Activated T-cell treated with anti-CD3 and anti-CD28 coated beads for 48 hours (primary cell): ENCODE measurements at places on chromosomes 7 and 10.
A peak's percentile ranks its signal among the peaks of the same experiment; 100 is the strongest.

DNA sequence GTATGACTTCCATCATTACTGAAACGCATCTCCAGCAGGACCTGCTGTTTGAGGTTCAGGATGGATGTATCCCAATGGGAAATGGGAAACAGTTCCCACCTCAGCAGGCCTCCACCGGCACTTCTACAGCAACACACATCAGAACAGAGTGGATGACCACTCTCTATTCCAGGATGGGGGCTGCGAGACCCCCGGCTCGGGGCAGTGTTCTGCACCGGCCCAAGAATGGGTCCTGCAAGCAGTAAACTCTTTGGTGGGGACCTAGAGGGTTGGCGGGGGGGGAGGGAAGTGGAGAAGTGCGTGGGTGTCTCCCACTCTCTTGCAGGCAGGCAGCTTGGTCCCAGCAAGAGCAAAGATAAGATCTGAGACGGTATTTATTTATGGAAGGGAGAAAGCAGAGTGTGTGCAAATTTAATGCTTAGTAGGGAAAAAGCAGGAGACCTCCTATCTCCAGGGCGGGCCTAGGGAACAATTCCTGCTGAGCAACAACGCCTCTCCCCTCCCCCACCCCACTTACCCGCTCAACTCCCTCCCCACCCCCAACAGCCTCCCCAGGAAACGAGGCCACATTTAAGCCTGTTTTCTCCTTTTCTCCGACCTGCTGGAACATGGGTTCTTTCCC, 4.0 kb downstream of the SFMBT2 start:
- DNase-seq, result no peak

- no peak for DNase-seq
These were observed 261.6 kb downstream of the RPS24 start for GRCh38 chr10:78295242-78295641.

DNA sequence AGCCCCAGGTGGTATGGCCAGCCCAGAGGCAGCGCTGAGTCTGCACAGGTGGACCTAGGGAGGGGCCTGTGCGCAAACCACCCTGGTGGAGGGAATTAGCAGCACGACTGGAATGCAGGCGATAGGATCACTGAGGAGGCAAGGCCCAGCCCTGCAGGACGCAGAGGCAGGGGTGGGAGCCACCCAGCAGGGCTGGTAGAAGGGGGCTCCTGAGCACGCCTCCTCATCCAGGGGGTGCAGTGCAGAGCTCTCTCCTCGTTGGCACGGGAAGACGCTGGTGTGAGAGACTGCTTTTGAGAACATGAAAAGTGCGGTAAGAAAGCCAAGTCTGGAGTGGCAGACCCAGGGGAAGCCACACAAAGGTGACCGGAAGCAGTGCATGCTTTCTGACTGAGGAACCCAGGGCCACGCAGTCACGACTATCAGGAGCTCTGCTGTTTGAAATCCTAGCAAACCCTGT, 6.0 kb downstream of the FXYD4 start:
- no peak for DNase-seq

DNA sequence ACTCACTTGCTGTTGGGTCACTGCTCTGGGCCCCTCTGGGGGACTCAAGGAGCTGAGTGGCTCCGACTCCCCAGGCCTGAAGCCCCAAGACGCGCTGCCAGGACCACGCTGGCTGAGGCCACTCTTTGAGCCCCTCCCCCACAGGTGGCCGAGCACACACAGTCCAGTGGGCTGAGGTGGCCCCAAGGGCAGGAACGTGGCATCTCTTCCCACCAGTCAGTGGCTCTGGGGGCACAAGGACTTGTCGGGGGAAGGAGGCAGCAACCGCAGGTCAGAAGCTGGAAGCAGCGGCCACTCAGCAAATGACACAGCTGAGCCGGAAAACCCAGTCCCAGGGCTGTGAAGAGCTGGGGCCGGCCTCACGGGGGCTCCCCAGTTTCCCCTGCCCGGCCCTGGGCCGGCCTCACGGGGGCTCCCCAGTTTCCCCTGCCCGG, 24.1 kb downstream of the GRIFIN start:
- DNase-seq, result no peak

DNA sequence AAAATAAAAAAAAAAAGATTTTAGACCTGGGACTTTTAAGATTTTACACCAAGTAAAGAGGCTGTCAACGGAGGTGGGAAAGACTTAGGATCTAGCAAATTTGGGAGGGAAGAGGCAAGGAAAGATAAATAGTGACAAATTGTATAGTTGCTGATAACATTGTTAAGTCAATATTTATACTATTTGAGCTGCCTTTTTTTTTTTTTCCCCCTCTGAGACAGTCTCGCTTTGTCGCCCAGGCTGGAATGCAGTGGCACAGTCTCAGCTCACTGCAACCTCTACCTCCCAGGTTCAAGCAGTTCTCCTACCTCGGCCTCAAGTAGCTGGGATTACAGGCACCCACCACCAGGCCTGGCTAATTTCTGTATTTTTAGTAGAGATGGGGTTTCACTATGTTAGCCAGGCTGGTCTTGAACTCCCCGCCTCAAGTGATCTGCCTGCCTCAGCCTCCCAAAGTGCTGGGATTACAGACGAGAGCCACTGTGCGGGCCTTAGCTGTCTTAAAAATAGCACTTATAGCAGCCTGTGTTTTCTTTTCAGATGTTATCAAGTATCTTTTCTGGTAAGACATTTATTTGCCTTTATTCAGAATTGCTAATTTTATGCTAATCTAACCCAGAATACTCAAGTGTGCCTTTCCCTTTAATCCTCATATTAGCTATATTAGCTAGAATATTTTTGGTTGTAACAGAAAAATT, 94.5 kb downstream of the MMRN2 start:
- no peak for DNase-seq

GRCh38 chr10:9137368-9137767, 1082.9 kb downstream of the GATA3 start:
- no peak for DNase-seq

- peak; percentile 76 for DNase-seq
These were observed at the start of gene CCDC136 for GRCh38 chr7:128791121-128791971. TSS of gene CCDC136 (plus strand) at chr7:128791968. CDS start at chr7:128792412, 444 bp downstream.

DNA sequence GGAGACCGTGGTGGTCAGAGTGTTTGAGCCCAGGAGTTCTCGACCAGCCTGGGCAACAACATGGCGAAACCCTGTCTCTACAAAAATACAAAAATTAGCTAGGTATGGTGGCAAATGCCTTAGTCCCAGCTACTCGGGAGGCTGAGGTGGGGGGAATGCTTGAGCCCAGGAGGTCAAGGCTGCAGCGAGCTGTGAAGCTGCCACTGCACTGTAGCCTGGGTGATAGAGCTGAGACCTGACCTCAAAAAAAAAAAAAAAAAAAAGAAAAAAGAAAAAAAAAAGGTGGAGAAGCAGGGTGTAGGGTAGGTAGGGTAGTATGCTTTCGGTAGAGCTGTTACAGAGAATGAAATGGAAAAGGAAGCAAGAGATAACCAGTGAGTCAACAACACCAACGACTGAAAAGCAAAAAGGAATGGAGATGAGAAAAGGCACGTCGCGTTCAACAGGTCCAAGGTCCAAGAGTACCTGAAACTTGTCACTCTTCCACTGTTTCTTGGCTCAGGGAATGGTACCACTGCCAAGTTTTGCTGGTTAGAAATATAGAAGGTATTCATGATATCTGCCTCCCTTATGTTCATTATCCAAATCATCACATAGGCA, 4.3 kb upstream of the RSBN1L start:
- DNase-seq, result no peak

DNA sequence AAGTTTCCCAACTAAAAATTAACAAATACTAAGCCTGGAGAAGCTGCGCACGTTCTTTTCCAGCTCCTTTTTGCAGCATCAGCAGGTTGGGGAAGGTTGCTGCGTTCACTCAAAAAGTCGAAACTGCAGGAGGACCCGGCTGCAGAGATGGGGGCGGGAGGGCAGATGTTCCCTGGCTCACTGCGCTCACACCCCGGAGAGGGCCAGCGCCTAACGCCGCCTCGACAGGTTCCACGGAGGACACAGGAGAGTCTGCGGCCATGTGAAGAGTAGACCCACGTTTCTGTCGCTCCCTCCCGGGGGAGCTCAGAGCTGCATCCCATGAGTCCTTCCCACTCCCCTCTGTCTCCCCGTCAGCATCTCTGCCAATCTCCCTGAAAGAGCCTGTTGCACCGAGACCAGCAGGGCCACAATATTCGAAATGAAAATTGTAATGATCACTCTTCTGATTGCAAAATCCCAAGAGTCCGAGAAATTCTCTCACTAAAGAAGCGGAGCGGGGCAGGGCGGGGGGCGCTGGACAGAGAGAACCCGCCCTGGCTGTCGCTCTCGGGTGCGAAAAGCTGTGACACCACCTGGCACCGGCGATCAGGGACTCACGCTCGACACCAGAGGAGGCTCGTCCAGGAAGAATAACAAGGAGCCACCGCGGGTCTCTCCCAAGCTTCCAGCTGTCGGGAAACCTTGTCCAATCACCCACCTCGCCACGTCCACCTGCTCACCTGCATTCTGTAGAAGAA, 131.5 kb upstream of the PFKP start:
- no peak for DNase-seq

GRCh38 chr10:113683300-113683699, 3.6 kb downstream of the CASP7 start:
- DNase-seq, result no peak

- DNase-seq, result no peak
These were observed 787 bp downstream of the MAGI2 start for GRCh38 chr7:79452495-79453265.

DNA sequence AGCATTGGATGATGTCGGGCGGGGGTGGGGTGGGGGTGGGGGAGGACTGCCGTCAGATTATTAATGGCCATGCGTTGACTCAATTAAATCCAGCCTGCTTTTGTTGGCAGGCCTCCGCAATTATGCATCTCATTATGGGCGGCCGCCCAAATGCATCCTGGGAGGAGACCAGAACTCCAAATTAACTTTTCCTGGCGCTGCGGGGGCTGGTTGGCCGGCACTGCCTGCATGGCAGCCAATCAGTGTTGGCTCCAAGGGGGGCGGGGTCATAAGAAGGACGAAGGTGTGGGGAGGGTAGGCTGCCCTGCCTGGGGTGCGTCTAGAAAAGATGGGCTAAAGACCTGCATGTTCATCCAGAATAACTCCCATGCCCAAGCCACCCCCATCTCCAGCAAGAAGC, 83.9 kb upstream of the PAX2 start:
- DNase-seq, result no peak

- no peak for DNase-seq
These were observed 20.1 kb upstream of the ATXN7L1 start for GRCh38 chr7:105896407-105896911.

DNA sequence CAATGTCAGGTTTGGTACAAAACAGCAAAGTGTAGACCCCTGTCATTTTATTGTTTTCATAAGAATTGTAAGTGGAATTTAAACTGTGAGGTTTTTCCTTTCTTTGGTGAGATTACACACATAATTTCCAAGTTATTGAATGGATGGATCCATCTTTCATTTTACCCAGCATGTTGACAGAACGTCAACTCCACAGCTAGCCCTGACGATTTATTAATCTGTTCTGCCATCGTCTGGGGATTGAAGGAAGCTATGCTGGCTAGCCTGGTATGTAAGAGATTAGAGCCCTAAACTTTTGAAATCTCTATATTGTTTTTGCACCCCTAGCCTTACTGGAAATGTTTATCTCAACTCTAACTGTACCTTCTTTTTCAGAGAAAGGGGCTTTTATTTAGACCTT, 8.6 kb downstream of the WNT16 start:
- no peak for DNase-seq

DNA sequence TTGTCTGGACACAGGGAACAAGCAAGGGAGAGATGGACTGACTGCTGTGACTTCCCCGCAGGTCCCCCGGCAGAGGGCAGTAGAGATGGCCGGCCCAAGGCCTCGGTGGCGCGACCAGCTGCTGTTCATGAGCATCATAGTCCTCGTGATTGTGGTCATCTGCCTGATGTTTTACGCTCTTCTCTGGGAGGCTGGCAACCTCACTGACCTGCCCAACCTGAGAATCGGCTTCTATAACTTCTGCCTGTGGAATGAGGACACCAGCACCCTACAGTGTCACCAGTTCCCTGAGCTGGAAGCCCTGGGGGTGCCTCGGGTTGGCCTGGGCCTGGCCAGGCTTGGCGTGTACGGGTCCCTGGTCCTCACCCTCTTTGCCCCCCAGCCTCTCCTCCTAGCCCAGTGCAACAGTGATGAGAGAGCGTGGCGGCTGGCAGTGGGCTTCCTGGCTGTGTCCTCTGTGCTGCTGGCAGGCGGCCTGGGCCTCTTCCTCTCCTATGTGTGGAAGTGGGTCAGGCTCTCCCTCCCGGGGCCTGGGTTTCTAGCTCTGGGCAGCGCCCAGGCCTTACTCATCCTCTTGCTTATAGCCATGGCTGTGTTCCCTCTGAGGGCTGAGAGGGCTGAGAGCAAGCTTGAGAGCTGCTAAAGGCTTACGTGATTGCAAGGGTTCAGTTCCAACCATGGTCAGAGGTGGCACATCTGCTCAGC, 6.0 kb downstream of the CYREN start:
- no peak for DNase-seq

- DNase-seq, result no peak
These were observed 465.9 kb upstream of the CELF2 start for GRCh38 chr10:10551596-10552301.

- no peak for DNase-seq
These were observed 557 bp upstream of the LSM8 start for GRCh38 chr7:118183428-118183785.

GRCh38 chr10:54909165-54909564, 108.1 kb upstream of the PCDH15 start:
- DNase-seq, result no peak

DNA sequence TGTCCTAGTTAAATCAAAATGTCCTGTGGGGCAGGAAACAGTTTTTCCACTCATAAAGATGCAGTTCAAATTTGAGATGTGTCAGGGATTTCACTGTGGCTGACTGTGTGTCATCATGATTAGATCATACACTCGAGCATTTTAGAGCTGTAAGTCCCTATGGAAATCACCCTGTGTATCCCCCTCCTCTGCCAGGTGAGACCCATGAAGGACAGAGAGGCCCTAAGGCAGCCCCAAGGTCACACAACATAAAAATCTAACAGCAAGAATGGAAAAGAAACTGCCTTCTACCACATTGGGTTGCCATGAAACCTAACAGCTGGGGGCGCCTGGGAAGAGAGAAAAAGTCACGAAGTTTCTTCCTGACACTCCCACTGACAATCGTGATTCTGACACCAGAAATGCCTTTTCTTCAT, 135.8 kb downstream of the KCNMA1 start:
- no peak for DNase-seq

DNA sequence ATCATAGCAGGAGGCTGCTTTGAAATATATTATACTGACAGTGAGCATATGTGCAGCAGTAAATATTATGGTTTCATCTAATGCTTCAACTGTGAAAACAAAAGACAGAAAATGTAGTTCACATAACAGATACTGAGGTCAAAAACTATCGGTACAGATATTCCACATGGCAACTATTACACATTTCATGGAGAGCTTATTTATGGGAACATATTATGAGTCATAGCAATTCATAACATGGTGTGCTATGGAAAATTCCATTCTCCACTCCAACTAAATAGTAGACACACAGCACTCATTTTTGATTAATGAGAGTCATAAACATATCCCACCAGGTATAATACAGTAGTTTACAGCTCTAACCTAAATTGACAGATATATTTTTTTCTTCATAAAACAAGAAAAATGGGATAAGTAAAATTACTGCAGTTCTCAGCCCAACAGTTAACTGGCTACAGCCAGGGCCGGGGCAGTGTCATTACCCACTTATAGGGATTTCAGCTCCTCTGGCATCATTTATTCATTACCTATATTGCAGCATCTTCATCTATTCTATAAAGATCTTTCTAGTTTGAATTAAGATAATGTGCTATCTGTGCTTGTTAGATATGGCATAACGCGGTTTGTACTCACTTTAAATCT, 475.6 kb upstream of the KLF6 start:
- DNase-seq, result no peak

GRCh38 chr10:24483701-24484100, 240.0 kb downstream of the ARHGAP21 start:
- DNase-seq, result no peak
